ENCODE measurements at places on chromosomes 2 and 18.

GRCh38 chr2:96267159-96267971 is 1.3 kb downstream of the CIAO1 start:
- DNase-seq = peak; percentile 17

DNA sequence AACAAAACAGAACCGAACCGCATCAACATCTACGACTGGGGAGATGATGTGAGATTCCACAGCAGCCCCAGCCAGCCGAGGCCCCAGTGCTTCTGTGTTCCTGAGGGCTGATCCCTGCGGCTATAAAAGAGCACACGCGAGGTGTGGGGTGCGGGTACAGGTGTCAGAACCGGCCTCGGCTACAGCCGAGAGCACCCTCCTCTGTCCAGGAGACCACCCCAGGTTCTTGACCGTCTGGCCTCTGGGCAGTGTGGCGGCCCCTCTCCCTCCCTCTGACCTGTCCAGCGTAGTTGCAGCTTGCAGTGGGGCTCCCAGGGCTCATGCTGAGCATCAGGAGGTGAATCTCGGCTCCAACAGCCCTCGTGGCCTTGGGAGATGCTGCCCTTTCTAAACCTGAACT is 23.7 kb downstream of the RTP5 start:
- no peak for DNase-seq

DNA sequence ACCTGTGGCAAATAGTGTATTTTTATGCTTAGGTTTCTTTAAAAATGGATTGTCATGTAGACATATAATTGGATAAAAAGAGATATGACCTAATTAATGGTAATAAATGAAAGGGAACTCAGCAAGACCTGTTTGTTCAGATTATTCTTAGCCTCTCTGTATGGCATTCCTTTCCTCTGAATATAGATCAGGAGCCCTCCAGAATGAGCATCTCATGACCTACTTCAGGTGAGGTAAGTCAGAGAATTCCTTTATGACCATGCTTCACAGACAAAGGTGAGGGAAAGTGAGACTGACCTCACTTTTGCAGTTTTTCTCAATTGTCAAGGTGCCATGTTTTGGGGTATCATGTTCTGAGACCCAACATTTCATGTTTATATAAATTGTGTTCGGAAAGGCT is 1744.3 kb upstream of the PIK3C3 start:
- no peak for DNase-seq

GRCh38 chr2:128447538-128447995 is 128.9 kb upstream of the HS6ST1 start:
- no peak for DNase-seq

- DNase-seq = no peak
These were observed 230.8 kb downstream of the TMEM182 start for GRCh38 chr2:102992607-102993006.

- no peak for DNase-seq
These were observed 30.3 kb downstream of the ASAP2 start for GRCh38 chr2:9236867-9237266.

- no peak for DNase-seq
These were observed 152.6 kb downstream of the THADA start for GRCh38 chr2:43443282-43443681.

DNA sequence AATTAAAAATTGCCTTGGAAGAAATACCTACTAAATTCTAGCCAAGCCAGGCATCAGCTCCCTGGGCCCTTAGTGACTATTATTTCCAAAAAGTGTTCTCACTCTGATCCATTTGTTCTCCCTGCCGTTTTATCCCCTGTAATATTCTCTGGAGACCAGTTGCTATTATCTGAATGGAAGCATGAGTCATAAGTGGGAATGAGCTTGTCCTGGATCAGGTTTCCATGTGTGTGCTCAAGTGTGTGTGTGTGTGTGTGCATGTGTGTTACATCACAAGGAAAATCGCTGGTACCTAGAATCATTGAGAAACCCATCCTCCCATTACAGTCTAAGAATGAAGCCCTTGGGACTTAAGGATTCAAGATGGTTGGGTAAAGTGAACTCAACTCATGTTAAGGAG is 130.3 kb upstream of the CXCR4 start:
- DNase-seq = peak; percentile 85
